HTR-8/SVneo (cell line): ENCODE measurements at places on chromosomes 7 and 10.

- peak; percentile 45 for DNase-seq
These were observed at the start of gene BCAP29 for GRCh38 chr7:107579885-107580715. TSS of gene BCAP29 (plus strand) at chr7:107580246. CDS start at chr7:107580773, 527 bp downstream.

GRCh38 chr10:96387601-96388000 lies 28.8 kb upstream of the OPALIN start:
- DNase-seq, result no peak

DNA sequence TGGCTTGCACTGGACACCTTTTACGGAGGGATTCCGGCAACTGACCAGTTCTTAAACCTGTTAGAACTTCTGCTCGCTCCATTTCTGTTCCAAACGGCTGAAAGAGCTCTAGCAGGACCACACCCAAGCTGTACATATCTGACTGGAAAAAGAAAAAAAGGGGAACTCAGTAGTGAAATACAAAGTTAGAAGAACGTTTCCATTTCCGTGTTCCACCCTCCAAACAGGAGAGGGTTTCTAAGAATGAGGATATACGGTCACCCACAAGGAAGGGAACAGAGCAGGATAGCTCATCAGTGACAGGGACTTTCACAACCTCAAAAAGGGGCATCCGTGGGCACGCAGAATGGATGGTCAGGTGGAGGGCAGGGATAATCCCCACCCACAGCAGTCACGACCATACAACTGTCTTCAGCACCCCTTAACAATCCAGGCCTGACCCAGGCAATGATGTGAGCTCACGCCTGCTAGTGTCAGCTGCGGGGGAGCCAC lies 4.3 kb upstream of the ANKRD61 start:
- no peak for DNase-seq

GRCh38 chr10:86105181-86105580 lies 261.4 kb downstream of the GRID1 start:
- no peak for DNase-seq

GRCh38 chr10:35526746-35527145 lies 78.4 kb upstream of the GJD4 start:
- no peak for DNase-seq

DNA sequence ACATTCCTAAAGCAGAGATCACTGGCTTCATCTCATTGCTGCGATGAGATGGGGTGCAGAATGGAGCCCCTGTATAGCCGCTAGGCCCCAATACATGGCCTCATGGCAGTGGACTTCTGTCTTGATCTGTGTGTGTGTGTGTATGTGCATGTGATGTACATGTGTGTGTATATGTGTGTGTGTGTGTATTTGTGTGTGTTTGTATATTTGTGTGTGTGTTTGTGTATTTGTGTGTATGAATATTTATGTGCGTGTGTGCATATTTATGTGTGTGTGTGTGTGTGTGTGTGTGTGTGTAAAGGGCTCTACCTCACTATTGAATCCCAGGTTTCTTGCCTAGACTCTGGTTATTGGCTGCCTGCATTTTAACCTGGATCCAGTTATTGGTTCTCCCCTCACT lies 958.2 kb downstream of the GRID1 start:
- DNase-seq, result no peak

GRCh38 chr10:77741746-77742145 lies 104.1 kb upstream of the KCNMA1 start:
- no peak for DNase-seq

GRCh38 chr7:143288836-143289235 lies 685 bp downstream of the CASP2 start:
- no peak for DNase-seq

GRCh38 chr10:34966040-34966439 lies 124.1 kb downstream of the CUL2 start:
- DNase-seq, result no peak

DNA sequence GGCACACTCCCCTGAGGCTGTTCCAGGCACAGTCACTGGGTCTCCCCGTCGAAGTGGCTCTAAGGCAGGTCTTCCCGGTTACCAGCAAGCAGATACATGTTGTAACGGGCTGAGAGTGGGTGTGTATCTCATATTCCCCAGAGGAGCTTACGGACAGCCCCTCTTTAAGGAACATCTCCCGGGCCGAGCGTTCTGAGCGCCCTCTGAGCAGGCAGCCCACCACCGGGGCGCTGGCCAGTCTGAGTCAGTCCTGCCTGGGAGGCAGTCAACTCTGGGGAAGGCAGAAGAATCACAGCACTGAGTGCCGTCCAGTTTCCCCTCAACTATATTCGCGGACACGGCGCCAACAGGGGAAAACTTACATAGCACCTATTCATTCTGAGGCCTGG lies 117.4 kb downstream of the LHPP start:
- DNase-seq, result no peak

DNA sequence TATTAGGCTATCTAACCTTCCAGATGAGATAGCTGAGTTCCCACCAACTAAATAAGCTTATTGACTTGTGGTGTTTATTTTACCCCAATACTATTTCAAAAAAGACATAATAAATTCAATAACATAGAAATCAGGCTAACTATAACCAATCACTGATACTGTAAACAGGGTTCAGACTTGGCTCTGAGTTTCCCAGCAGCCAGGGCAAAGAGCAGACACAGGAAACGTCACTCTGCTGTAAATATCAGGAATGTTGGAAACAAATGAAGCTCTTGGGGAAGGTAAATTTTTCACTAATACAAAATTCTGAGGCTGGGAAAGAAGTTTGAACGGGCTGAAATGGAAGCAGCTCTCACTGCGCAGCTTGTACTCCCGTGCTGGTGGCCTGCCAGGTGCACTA lies 114.6 kb downstream of the GALNT11 start:
- no peak for DNase-seq

- no peak for DNase-seq
These were observed 68.5 kb downstream of the CXCL12 start for GRCh38 chr10:44316187-44316921.

DNA sequence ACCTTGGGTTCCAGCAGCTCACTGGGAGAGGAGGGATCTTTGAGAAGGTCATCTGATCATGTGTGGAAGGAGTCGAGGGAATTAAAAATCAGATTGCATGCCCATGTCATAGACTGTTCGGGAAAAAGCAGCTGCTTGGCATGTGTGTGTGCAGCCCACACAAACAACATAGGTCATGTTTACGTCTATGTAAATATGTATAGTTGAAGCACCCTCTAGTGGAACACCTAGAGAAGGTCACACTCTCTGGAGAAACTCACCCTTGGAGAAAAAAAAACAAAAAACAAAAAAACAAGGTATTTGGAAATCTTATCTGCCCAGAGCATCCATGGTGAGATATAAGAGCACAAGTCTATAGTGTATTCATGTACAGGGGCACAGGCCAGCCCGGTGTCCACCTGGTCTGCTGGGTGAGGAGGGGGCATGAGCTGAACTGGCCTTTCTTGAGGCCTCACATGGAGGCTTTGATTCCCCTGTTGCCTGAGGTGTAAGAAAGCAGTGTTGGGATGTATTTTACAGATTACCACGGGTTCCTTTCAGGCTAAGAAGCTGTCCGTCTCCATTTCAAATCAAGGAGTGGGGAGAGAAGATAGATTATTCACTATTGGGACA lies 98.0 kb downstream of the NPY start:
- peak; percentile 51 for DNase-seq

GRCh38 chr10:132827861-132828539 lies 42.1 kb upstream of the NKX6-2 start:
- no peak for DNase-seq

DNA sequence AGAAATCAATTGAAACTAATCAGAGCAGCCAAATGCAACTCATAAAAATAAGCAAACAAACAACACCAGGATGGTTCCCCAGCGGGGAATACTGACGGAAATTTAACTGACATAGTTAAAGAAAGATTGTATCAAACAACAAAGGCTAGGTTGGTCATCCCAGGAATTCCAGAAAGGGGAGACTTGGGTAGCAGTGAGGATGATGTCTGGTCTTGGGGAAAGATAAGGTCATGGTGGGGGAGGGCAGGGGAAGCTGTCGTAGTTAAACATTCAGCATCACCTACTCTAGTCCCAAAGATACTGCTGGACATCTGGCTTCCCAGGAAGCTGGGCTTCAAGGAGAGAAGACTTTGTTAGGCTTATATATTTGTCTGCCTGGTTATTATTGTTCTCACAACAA lies 50.4 kb downstream of the DYNC1I1 start:
- DNase-seq, result no peak

DNA sequence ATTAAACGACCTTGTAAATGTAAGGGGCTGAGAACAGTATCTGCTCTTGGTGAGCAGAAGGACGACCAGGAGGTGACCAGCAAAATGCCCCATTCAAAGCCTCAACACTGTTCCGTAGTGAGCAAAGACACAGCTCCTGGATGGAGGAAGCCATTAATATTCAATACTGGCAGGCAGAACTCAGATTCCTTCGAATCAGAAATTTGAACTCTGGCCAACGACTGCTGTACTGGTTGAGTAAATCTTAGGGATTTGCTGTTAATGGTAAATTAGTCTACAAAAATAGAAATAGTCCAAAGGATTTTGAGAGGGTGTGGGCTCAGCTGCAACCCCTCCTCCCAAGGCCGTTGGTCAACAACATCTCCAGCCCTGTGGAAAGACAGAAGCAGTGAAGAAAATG lies 130.5 kb upstream of the PFKP start:
- DNase-seq, result no peak

- DNase-seq, result peak; percentile 51
These were observed at the start of gene PFKP for GRCh38 chr10:3067118-3067858. TSS of gene PFKP (plus strand) at chr10:3067548. CDS start at chr10:3067596, 48 bp downstream.

GRCh38 chr7:14196555-14196954 lies 207.1 kb upstream of the ETV1 start:
- DNase-seq, result no peak

DNA sequence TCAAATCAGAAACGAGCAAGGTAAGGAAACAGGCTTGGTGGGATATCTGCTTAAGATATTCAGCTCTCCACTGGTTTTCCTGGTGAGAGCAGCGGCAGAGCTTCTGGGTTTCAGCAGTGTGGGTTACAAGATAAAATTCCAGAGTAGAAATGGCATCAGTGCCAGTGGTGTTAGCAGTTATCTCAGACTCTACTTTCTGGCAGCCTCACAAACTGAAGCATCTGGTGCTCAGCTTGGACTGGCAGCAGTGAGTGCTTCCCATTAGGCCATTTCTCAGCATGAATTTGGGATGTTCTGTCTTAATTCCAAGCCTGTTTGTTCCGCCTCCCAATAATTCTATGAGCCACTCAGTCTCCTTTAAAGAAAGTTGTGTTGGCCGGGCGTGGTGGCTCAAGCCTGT lies 6.9 kb upstream of the GSTO2 start:
- DNase-seq, result no peak

GRCh38 chr10:76463111-76463510 lies 1031.7 kb downstream of the LRMDA start:
- DNase-seq, result no peak

GRCh38 chr10:100570506-100570905 lies 34.8 kb downstream of the HIF1AN start:
- no peak for DNase-seq

DNA sequence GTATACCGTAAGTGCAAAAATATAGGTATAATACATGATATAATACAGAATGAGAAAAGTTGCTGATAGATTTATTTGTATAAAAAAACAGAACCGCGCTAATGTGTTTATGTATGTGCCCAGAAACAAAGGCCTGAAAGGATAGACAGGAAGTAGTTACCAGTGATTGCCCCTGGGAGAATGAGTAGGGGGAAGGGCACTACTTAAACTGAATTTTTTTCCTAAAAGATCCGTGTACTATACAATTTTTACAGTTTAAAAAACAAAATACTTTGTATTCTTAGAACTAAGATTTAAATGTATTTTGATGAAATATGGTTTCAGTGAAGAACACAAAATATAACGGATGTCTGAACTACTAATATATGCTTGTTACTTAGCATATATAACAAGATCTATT lies 2.9 kb downstream of the IPMK start:
- DNase-seq, result no peak

GRCh38 chr7:54559401-54559800 lies 17.2 kb downstream of the VSTM2A start:
- DNase-seq, result no peak

- DNase-seq, result no peak
These were observed 260.0 kb downstream of the GRID1 start for GRCh38 chr10:86106616-86107015.

DNA sequence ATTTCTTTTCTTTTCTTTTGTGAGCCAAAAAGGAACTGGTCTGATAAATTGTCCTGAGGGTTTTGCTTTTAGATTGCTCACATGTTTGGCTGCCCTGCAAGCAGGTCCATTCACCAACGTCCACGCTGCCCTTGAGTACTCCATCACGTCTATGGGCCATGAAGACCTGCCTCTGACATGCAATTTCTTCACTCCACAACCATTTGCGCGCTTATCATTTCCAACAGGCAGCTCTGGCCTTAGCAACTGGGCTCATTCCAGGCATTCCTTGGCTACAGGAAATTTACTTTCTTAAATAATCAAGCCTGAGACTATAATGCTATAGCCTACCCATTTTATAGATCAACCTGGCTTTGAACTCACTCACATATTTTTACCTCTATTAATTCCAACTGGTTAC lies 408.3 kb upstream of the C7orf33 start:
- no peak for DNase-seq

GRCh38 chr7:71470830-71471229 lies 338.9 kb downstream of the GALNT17 start:
- DNase-seq, result no peak

- no peak for DNase-seq
These were observed 41.4 kb upstream of the NPFFR1 start for GRCh38 chr10:70324951-70325781.

DNA sequence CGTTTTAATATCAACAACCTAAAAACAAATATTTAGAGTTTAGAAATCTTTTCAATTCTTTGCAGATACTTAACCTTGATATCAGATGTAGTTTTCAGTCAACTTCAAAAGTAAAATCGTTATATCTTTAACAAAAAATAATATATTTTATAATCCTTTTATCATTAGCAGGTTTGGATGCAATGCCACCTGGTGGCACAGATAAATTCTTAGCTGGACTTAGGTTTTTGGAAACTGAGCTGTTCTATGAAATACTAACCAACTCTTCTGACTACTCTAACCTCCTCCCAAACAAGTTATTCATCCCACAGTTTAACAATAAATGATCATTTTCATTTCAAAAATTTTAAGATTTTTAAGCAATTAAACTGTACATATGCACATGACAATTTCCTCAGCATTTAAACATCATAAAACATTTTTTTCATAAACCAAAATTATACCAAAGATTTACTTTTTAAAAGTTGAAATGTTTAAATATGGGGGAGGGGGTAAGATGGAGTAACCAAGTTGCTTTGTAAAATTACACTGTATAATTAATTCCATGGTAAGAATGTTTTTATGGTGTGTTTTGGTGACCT lies 56.9 kb downstream of the HIBADH start:
- DNase-seq, result peak; percentile 21
